ENCODE measurements at places on chromosomes 12 and 14. TPM values are rescaled to one million over a fixed set of nuclear protein-coding genes. Genes with fewer than 3 reads are reported as not detected.

- no peak for DNase-seq
Observed at GRCh38 chr14:29518335-29518734, 409.3 kb downstream of the PRKD1 start.

- no peak for DNase-seq
Observed at GRCh38 chr14:92549105-92549858, 35.7 kb downstream of the RIN3 start.

DNA sequence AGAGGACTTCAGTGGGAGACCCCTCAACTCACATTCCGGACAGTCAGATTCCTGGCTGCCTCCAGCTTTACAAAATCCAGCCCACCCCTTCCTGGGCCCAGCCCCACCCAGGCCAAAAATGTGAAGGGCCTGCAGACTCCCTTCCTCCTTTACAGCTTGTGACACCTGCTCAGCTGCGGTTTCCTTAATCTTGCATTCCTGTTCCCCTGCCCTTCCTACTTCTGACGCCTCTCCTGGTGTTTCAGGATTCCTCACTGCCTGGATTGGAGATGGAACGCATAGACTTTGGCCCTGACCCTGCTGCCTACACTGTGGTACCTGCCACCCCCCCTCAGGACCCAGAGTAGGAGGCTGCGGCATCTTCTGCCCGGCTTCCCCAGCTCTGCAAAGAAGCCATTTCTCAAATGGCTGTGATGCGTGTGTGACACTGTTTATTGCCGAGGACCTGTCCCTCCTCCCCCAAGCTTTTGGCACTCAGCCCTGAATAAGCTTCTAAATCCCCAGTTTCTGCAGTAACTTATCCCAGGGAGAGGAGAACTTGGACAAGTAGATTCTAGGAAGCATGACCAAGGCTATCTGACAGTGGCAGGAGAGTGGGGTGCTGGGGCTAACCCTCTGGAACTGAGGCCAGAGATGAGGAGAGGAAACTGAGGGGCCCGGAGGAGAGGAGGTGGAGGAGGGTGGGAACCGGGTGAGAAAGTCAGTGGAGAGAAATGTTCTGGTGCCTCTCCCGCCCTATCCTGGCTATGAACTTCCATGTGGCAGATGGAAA, 24.9 kb upstream of the BCDIN3D start:
- no peak for DNase-seq

- DNase-seq, result no peak
Observed at GRCh38 chr14:105304565-105304964, 3.8 kb upstream of the BRF1 start.

DNA sequence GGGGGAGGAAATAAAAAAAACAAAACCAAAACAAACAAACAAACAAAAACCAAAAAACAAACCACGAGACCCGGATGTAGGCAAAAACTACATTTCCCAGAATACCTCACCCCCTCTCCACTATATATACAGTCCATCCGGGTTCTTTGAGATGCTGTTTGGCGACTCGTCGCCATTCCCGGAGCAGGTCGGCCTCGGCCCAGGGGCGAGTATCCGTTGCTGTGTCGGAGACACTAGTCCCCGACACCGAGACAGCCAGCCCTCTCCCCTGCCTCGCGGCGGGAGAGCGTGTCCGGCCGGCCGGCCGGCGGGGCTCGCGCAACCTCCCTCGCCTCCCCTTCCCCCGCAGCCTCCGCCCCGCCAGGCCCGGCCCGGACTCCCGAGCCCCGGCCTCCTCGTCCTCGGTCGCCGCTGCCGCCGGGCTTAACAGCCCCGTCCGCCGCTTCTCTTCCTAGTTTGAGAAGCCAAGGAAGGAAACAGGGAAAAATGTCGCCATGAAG, at the start of gene RNF10:
Gene RNF10, plus strand, starts transcription at position 154 of the 500 bp plus-strand sequence. CDS start 456 bp downstream, outside the sequence.
- DNase-seq, result peak; percentile 21

- DNase-seq, result peak; percentile 9
Observed at GRCh38 chr12:69534389-69534822, 50.9 kb upstream of the CCT2 start.

Gene SLCO1B1
- not detected for total RNA-seq

Gene LRP1-AS
- total RNA-seq, result not detected

Gene SIX6
- not detected for total RNA-seq

- no peak for DNase-seq
Observed at GRCh38 chr12:120654656-120655055, 14.2 kb downstream of the CABP1 start.

Gene TAC3
- not detected for total RNA-seq

- no peak for DNase-seq
Observed at GRCh38 chr12:15544589-15544988, 222.3 kb downstream of the PTPRO start.

GRCh38 chr14:103058164-103059055, 1.1 kb upstream of the CDC42BPB start:
- no peak for DNase-seq

DNA sequence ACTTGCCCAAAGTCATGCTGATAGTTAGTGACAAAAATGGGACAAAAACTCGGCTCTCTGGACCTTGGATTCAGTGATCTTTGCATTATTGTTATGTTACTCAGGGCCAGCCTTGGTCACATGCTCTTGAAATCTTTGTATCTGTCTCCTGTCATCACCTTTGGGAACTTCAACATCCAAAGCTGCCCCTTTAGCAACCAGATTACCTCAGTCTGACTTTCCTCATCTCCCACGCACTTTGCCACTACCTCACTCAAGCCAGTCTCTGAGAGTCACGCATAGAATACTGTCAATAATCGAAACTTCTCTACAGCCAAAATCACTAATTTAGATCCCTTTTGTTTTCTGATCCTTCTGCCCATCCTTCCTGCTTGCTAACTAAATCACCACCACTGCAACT, 90.8 kb upstream of the DAAM1 start:
- DNase-seq, result no peak

- no peak for DNase-seq
Observed at GRCh38 chr14:24876996-24877395, 173.0 kb downstream of the STXBP6 start.

- DNase-seq, result no peak
Observed at GRCh38 chr12:11969437-11970154, 101.1 kb upstream of the BCL2L14 start.

Gene SYCP3
- total RNA-seq, result not detected

Gene OASL
- 9.7 TPM for total RNA-seq

Gene PPP1R36
- 1.3 TPM for total RNA-seq
